ENCODE measurements at places on chromosomes 3 and 15.

GRCh38 chr3:141388823-141389621, 20.7 kb downstream of the ZBTB38 start:
- DNase-seq = no peak

DNA sequence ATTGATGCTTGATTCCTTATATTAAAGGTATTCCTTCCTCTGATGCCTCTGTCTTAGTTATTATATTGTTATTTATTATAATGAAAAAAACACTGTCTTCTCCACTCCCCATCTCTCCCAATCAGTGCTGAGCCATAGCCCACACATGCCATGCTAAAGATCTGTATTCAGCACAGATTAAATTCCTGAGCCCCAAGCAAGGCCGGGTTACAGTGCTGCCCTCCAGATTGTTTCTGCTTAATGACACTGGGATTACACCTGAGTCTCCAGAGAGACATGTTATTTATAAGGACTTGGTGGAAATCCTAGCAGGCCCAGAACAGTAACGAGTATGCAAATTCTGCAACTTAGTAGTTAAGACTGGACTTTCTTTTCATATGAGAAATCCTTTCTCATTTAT, 305.9 kb upstream of the UMPS start:
- no peak for DNase-seq

DNA sequence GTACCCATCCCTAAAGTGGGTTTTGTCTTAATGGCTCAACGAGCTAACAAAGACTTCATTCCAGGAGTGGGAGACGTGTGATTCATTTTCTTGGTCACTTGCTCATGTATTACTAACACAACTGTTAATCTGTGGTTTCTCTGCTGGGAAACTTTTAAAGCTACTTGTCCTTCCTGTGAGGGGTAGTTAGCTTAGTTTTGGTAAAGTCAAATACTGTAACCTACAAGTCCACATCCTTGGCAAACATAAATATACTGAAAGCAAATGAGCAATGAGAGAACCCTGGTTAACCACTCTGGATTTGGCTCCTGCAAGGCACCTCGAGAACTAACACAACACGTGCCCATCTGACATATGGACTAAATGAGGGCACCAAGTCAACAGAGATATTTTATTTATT, 19.9 kb downstream of the NOX5 start:
- DNase-seq = no peak

- DNase-seq = no peak
These were observed 137.2 kb downstream of the PPM1L start for GRCh38 chr3:160893207-160893606.

DNA sequence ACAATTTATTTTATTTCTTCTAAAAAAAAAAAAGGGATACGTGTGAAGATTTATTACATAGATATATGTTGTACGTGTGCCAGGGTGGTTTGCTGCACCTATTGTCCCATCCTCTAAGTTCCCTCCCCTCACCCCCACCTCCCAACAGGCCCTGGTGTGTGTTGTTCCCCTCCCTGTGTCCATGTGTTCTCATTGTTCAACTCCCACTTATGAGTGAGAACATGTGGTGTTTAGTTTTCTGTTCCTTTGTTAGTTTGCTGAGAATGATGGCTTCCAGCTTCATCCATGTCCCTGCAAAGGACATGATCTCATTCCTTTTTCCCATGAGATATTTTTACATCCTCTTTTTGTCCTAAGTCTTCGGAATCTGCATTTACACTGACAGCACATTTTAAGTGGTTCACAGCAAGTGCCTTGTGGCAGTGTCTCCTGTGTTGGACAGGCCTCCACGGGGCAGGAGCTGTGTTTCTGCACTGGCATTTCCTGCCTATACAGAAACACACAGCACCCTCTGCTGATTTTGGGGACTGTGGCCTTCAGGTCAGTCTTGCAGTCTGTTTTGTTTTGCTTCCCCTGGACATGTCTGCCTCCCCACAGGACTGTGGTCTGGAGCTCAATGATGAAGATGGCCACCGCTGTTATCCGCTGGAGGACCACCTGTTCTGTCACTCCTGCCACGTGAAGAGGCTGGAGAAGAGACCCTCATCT, 12.7 kb upstream of the SACM1L start:
- no peak for DNase-seq

All from SK-MEL-5 (cell line).